ENCODE measurements at places on chromosomes 13 and 19.

DNA sequence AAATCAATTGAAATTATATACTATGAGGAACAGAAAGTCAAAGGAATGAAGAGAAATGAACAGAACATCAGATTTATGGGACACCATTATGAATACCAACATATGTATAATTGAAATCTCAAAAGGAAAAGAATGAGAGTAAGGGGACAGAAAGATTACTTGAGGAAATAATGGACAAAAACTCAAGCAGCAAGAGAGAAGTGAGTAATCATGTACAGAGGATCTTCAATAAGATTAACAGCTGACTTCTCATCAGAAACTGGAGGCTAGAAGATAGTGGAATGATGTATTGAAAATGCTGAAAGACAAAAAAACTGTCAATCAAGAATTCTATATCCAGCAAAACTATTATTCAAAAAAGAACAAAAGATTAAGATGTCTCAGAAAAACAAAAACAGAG lies 10.4 kb downstream of the MTUS2 start:
- DNase-seq = no peak

- no peak for DNase-seq
Measured at GRCh38 chr13:112532837-112533745, 54.9 kb downstream of the TUBGCP3 start.

DNA sequence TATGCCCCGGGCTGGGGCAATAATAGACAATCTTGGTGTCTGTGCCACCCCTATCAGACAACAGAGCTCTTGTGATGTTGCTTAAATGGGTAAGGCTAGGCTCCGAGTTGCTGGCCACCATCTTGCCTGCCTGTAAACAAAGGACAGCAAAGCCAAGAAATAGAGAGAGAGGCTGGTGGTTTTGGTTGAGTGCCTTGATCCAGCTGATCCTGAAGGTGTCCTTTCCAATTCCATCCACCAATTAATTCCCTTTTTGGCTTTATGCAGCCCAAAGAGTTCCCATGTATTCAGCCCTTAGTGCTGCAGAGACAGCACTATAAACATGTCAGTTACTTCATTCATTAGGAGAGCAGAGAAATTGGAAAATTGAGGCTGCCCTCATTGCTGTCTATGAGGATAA lies 41.7 kb upstream of the HOMER3 start:
- DNase-seq = no peak

GRCh38 chr13:98172590-98173422 lies 4.3 kb downstream of the RNF113B start:
- DNase-seq = no peak

DNA sequence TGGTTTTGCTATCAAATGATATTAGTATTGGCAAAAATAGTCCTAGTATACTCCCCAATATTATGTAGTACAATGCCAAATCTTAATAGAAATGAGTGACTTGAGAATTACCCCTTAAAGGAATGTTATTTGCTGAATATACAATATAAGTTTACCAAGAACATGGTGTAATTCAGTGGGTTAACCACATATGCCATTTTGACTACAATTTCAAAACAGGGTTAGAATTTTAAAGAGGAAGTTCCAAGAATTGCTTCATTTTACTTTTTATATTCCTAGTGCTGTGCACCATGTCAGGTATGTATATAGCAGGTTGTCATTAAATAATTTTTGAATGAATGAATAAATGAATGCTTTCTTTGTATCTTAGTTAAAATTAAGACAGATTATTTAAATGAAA lies 66.3 kb downstream of the LMO7 start:
- DNase-seq = no peak

- no peak for DNase-seq
Measured at GRCh38 chr13:33840402-33840801, 22.5 kb downstream of the RFC3 start.

GRCh38 chr13:88104576-88104975 lies 433.4 kb downstream of the SLITRK5 start:
- no peak for DNase-seq

GRCh38 chr19:5542665-5543064 lies 25.1 kb downstream of the TINCR start:
- DNase-seq = no peak

GRCh38 chr19:16442386-16443276 lies 29.1 kb downstream of the EPS15L1 start:
- DNase-seq = no peak

- DNase-seq = no peak
Measured at GRCh38 chr19:13002166-13002898, 7.1 kb downstream of the NFIX start.

GRCh38 chr13:43428545-43429296 lies 358.1 kb downstream of the ENOX1 start:
- DNase-seq = no peak

- DNase-seq = no peak
Measured at GRCh38 chr19:33689138-33689746, 67.5 kb downstream of the CHST8 start.

DNA sequence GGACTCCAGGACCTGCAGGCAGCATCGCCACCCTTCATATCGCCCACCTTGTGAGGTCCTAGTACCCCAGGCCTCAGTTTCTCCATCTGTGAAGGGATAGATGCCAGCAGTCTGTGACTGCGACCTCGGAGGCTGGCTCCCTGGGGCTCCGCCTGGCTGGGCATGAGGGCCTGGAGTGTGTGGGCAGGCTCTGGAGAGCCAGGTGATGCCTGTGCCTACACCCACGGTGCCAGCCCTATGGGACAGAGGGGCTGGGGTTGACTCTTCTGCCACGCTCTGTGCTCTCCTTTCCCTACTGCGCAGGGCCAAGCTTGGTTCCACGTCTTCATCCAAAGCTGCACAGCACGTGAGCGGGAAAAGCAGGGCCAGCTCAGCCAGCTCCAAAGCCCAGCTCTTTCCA lies 26.0 kb upstream of the NFIC start:
- DNase-seq = no peak

DNA sequence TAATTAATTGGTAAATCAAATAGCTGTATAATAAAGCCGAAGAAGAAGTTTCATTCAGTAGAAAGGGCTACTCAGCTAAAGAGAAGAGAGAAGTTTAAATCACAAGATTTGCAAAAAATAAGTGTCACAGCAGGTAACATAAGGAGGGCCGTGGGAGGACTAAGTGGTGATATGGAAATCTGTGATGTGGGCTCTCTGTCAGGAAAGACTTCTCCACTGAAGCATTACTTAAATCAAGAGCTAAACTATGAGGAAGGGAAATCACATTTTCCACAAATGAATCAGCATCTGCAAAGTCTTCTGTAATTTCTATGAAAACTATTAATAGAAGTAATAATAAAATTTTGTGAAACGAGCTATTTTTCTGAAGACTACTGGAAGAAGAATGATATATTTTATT lies 153.8 kb downstream of the PCDH9 start:
- no peak for DNase-seq

DNA sequence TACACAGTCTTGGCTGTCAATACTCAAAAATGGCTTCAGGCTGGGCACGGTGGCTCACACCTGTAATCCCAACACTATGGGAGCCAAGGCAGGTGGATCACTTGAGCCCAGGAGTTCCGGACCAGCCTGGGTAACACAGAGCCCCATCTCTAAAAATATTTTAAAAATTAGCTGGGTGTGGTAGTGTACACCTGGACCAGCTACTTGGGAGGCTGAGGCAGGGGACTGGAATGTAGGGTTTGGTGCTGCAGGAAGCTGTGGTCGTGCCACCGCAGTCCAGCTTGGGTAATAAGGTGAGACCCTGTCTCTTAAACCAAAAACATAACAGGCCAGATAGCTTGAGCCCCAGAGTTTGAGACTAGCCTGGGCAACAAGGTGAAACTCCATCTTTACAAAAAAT lies 6.7 kb upstream of the CHERP start:
- DNase-seq = no peak

DNA sequence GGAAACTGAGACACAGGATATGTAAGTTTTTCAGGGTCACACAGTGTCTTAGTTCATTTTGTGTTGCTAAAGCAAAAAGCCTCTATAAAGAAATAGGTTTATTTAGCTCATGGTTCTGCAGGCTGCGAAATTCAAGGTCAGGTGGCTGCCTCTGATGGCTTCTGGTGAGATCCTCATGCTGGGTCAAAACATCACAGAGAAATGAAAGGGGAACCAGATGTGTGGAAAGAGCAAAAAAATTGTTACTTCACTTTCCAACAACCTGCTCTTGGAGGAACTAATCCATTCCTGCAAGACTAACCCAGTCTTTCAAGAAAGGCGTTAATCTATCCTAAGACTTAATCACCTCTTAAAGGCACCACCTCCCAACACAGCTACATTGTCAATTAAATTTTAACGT lies 64.2 kb upstream of the UBL3 start:
- DNase-seq = no peak

- DNase-seq = no peak
Measured at GRCh38 chr19:42653841-42654240, 59.1 kb upstream of the CEACAM8 start.

- DNase-seq = no peak
Measured at GRCh38 chr19:38580080-38580479, 37.7 kb downstream of the MAP4K1 start.

DNA sequence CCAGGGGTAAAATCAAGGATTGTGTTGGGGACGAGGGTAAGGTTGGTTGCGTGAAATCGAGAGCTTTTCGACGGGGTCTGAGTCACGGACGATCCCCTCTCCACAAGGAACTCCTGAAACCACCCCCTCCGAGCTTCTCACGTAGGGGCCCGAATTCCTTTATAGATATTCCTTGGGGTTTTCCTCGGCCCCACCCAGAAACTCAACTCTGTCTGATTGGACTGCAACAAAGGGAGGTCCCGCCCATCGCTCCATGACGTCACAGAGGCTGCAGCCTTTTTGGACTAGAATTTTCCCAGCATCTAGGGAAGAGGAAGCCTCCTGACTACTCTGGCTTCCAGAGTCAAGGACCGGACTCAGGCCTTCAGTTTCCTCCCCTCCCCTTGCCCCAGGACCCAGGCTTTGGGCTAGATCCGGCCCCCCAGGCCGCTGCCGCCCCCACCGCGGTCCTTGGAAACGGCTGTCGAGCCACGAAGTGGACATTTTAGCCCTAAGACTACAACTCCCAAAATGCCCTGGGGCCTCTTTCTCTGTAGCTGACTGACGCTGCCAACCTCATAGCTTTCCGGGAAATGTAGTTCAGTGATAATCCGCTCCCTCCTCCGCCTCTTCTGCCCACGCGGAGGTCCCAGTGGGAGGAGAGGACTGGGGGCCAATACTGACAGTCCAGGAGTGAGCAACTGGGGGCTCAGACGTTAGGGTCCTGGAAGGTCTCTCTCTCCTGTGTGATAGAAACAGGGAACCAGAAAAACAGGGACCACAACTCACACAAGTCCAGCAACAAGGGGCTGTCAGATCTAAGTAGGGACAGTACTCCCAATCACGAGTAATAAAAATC lies at the start of gene IZUMO1:
IZUMO1 (minus strand) TSS at position 172 of the 838 bp plus-strand sequence. CDS start 1,050 bp downstream, outside the sequence.
- no peak for DNase-seq

- DNase-seq = no peak
Measured at GRCh38 chr13:25171517-25172302, at the start of gene AMER2. Gene AMER2, minus strand, starts transcription at chr13:25172288. Its CDS starts 669 bp downstream, at chr13:25171619.

GRCh38 chr13:27120811-27121210 lies 50.8 kb downstream of the USP12 start:
- no peak for DNase-seq

DNA sequence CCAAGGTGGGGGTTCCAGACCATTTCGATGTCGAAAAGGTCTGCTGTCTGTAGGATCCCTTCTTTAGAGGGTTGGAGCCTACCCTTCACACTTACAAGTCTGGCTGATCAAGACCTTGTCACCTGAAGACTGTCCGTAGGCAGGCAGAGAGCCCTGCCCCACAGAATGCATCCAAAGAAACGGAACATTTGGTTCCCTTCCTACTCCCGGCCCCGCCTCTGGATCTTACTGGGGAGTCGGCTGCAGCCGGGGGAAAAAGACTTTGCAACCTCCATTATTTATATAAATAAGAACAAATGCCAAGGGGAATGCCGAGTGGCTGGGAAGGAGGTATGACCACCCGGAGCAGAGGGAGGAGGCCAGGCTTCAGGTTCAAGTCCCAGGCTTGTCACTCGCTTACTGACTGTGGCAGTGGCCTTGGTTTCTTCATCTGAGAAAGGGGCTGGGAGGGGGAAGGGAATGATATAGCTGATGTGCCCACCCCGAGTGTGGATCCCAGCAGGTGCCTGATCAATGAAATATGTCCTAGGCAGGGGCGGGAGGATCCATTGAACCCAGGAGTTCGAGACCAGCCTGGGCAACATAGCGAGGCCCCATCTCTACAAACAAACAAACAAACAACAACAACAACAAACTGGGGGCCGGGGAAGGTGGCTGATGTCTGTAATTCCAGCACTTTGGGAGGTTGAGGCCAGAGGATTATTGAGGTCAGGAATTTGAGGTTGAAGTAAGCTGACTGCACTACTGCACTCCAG lies 48.7 kb downstream of the RFX2 start:
- no peak for DNase-seq

DNA sequence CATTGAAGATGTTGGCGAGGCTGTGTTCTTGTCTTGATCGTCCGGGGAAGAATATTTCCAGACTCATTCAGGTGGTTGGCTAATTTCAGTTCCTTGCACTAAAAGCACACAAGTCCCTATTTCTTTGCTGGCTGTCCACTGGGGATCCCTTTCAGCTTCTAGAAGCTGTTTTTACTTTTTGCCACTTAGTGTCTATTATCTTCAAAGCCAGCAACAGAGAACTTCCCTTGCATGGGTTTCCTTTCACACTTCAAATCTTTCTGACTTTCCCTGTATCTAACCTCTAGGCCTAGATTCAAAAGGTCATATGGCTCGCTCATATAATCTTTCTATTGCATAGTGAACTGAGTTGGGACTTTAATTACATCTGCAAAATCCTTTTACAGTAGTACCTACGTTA lies 215.3 kb upstream of the PCDH9 start:
- DNase-seq = no peak

DNA sequence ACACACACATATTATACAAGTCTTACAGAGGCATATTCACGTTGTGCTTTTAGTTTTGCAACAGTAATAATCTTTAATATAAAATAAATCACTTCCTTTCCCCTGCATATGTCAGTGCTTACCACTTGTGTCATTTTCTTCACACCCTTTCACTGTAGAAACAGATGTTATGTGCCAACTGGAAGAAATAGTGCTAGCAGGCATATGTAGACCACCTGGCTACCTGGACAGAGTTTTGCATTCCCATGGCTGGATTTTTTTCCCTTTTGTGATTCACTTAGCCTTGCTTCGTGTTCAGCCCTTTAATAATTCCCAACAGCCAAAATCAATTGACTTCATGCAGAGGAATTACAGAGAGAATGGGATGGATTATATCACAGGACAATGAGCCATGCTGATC lies 399.1 kb upstream of the SPRY2 start:
- DNase-seq = no peak

GRCh38 chr13:70188567-70188966 lies 80.3 kb upstream of the KLHL1 start:
- no peak for DNase-seq

GRCh38 chr19:20078581-20079031 lies 806 bp downstream of the ZNF90 start:
- no peak for DNase-seq

DNA sequence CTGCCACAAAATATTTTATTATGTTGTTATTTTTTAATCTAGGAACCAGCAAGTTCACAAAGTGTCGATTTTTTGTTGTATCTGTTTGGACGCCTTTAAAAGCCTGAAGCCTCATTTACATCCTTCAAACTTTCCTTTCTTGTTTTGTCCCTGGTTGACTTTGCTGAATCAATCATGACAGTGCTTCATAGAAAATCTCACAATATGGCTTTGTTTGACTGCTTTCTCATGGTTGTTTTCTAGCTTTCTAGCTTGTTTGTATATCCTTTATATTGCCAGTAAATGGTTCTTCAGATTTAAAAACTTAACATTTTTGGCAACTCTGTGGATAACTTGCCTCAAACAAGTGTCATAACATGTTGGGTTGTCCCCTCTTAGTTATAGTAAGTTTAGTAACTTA lies 84.1 kb upstream of the ATXN8OS start:
- no peak for DNase-seq

Data from stimulated activated CD8-positive, alpha-beta memory T cell treated with anti-CD3 and anti-CD28 coated beads, Interleukin-15, amount 100 ng/mL, for 1 hour (primary cell).